ENCODE measurements at places on chromosomes 3 and 15.

DNA sequence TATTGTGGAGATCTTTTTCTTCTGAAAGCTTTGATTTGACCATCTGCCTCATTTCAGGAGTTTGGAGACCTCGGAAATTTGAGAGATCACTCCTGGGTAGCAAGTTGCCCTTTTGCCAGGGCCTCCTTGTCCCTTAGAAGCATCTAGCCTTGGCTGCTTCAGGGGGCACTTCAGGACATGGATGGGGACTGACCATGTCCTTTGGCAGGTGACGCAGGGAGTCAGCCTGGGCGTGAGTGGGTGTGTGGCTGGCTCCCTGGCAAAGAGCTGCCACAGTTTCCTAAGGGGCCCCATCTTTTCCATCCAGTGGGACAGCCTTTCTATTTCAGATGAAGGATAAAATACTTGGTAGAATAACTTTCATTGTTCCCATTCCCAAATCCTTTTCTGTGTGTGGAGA is 27.6 kb downstream of the EEFSEC start:
- H3K27me3 ChIP-seq = no peaks in the 10 kb centered on the region
- DNase-seq = no peak
- H3K36me3 ChIP-seq = no peaks in the 10 kb centered on the region
- no peaks in the 10 kb centered on the region for H3K4me1 ChIP-seq
- H3K4me3 ChIP-seq = no peak overlapping the region

- H3K27ac ChIP-seq = no peak overlapping the region
- no peaks in the 10 kb centered on the region for H3K4me1 ChIP-seq
- H3K4me3 ChIP-seq = no peak overlapping the region
- no peaks in the 10 kb centered on the region for H3K27me3 ChIP-seq
- H3K36me3 ChIP-seq = no peaks in the 10 kb centered on the region
These were observed 975.5 kb upstream of the CFAP20DC start for GRCh38 chr3:60025096-60026050.

DNA sequence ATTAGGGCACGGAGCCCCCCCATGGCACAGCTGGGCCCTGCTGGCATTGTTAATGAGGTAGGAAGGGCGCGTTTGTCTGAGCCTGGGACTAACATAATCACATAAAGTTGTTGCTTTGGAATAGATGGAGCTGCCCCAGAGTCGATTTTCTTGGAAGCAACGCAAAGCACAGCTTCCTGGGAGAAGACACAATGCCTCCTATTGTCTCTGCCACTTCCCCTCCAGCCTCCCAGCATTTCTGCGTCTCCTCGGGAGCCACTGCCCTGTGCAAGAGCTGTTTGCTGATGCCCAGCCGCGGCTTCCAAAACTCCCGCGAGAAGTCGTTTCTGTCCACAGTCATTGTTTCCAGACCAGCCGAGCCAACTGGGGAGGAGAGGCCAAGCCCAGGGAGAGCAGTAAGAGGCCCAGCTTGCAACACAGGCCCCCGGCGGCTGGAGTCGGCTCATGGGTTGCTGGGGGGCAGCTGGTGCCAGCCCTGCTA is 18.1 kb upstream of the ALDH1A3 start:
- DNase-seq = no peak
- no peaks in the 10 kb centered on the region for H3K36me3 ChIP-seq
- H3K4me3 ChIP-seq = no peak overlapping the region

DNA sequence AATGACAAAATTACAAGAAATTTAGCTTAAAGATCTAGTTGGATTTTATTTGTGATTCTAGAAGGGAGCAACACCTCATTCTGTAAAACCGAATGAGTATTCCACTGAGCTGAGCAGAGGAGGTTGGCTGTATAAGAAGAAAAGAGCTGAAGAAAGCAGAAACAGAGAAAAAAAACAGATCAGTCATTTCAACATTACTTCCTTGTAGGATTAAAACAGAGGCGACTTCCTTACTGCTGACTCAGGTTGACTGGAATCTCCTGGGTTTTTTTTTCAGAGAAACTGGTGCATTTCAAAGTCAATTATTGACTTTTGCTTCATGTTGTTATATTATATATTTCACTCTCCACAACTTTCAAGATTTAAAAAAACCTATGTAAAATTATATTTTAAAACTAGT is 368.1 kb upstream of the UBE2E2 start:
- DNase-seq = no peak
- no peaks in the 10 kb centered on the region for H3K36me3 ChIP-seq
- H3K27ac ChIP-seq = no peak overlapping the region
- H3K4me3 ChIP-seq = no peak overlapping the region
- H3K27me3 ChIP-seq = no peaks in the 10 kb centered on the region

DNA sequence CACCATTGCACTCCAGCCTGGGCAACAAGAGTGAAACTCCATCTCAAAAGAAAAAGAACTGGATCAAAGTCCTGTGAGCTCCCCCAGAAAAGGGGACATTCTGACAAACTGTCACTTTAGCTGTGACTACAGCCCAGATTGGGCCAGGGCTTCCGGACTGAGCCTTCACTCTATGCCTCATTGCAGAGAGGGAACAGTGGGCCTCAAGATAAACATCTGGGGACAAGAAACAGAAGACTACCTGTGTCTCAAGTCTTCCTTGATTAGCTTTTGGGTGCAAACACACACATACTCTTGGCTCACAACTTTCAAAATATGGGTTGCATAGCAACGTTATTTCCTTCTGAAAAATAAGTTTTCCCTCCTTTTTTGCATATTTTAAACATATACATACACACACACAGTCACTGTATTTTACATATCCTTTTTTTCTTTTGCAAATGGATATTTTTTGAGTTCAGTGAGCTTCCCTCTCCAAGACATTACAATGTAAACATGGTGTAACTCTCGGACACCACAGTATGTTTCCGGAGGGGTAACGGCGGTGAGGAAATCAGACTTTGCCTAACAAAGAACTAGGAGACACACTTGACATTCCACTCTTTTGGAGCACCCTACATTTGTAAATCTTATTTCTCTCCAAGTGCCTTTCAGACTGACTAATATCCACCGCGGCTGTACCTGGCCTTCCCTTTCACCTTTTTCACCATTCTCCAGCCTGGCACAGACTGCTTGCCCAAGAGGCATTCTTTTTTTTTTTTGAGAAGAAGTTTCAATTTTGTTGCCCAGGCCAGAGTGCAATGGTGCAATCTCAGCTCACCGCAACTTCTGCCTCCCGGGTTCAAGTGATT is 3.5 kb downstream of the TKT start:
- H3K36me3 ChIP-seq = no peaks in the 10 kb centered on the region
- H3K4me3 ChIP-seq = no peak overlapping the region
- H3K4me1 ChIP-seq = peaks cover 14% of the 10 kb centered on the region
- no peak for DNase-seq

- H3K36me3 ChIP-seq = no peaks in the 10 kb centered on the region
- no peaks in the 10 kb centered on the region for H3K4me1 ChIP-seq
- no peak for DNase-seq
- H3K27me3 ChIP-seq = no peaks in the 10 kb centered on the region
These were observed 314.7 kb downstream of the PYDC2 start for GRCh38 chr3:191775451-191776233.

All from colonic mucosa (tissue), 4 donors.